Activated naive CD4-positive, alpha-beta T cell treated with anti-CD3 and anti-CD28 coated beads for 36 hours (primary cell): ENCODE measurements at places on chromosomes 5 and 9. TPM values are rescaled to one million over a fixed set of nuclear protein-coding genes. Genes with fewer than 3 reads are reported as not detected.

The ZFP37 gene
- total RNA-seq, result 1.5 TPM

The PAIP1 gene
- total RNA-seq, result 42.9 TPM

The PCAT7 gene
- not detected for total RNA-seq

The ZNF454 gene
- total RNA-seq, result not detected

The FOXD4L4 gene
- not detected for total RNA-seq

GRCh38 chr9:37914154-37914551 is 10.2 kb upstream of the SLC25A51 start:
- no peaks in the 10 kb centered on the region for H3K36me3 ChIP-seq
- H3K27me3 ChIP-seq, result no peaks in the 10 kb centered on the region
- no peak overlapping the region for H3K27ac ChIP-seq
- no peak overlapping the region for H3K4me3 ChIP-seq
- peaks cover 2% of the 10 kb centered on the region for H3K4me1 ChIP-seq

GRCh38 chr9:104091708-104092107 is 2.4 kb upstream of the SMC2 start:
- H3K4me3 ChIP-seq, result no peak overlapping the region
- H3K27me3 ChIP-seq, result no peaks in the 10 kb centered on the region
- peak; percentile 31 for DNase-seq
- peaks cover 33% of the 10 kb centered on the region for H3K4me1 ChIP-seq
- H3K27ac ChIP-seq, result no peak overlapping the region
- H3K36me3 ChIP-seq, result peaks cover 9% of the 10 kb centered on the region

DNA sequence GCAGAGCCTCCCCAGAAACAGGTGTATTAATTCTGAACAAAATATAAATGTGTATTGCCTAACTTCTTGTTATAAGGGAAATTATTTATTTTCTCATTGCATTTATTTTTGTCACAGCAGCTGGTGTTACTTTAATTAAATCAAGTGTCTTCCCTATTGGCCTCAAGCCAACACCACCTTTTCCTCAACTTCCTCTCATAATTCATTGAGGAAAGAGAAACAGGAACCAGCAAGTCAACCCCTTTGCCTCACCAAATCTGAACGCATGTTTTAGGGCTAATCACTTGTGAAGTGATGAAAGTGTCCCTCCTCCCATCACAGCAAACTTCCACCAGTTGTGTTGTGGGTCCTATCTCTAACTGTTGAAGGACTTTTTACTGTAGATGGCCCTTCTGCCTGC is 73.1 kb downstream of the DIRAS2 start:
- H3K36me3 ChIP-seq, result no peaks in the 10 kb centered on the region
- no peak overlapping the region for H3K27ac ChIP-seq
- no peaks in the 10 kb centered on the region for H3K4me1 ChIP-seq

DNA sequence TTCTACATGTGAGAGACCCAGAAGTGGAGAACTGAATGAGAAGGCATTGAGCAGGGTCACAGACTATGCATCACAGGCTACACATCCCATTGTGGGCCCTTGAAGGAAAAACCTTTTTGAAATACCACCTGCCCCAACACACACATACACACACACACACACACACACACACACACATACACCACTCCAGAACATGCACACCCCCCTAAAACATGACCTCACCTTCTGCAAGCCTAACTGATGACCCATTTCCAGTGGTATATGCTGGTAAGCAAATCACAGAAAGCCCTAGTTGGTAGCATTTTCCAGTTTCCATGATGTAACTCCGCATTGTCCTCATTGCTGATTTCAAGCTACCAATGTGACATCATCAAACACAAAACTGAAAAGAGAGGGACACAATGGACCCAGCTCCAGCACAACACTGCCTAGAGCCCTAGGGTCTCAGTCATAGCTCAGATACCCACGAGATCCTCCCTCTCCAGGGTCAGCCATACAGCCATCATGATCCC is 36.4 kb downstream of the THBS4 start:
- H3K27ac ChIP-seq, result no peak overlapping the region
- no peaks in the 10 kb centered on the region for H3K27me3 ChIP-seq
- H3K4me3 ChIP-seq, result no peak overlapping the region

DNA sequence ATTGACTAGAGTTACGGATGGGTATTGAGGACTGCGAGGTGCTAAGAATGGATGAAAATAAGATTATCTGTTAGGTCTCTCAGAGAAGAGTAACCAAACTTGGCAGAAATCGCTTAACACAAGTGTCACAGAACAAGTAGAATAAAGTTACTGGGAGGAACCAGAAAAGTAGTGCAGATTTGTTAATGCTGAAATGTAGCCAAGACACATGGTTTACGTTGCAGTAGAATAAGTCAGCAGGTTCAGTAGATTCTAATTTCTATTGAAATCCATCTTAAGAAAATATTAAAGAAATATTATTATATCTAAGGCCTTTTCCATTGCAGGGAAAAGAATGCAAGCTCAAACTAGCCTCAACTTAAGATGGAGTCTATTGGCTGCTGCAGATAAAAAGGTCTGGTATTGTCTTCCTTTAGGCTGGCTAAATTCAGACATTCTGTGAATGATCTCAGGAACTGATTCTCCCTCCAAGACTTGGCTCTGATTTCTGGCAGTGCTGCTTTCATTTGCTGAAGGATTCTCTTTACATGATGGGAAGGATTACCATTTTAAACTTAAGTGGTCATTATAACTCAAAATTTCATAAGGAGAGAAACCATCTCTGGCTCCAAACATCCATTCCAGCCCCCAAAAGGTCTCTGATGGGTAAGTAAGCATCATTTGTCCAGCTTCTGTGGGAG is 314.9 kb downstream of the MARCHF11 start:
- no peak for DNase-seq
- no peak overlapping the region for H3K4me3 ChIP-seq
- H3K36me3 ChIP-seq, result no peaks in the 10 kb centered on the region
- no peak overlapping the region for H3K27ac ChIP-seq
- no peaks in the 10 kb centered on the region for H3K27me3 ChIP-seq

DNA sequence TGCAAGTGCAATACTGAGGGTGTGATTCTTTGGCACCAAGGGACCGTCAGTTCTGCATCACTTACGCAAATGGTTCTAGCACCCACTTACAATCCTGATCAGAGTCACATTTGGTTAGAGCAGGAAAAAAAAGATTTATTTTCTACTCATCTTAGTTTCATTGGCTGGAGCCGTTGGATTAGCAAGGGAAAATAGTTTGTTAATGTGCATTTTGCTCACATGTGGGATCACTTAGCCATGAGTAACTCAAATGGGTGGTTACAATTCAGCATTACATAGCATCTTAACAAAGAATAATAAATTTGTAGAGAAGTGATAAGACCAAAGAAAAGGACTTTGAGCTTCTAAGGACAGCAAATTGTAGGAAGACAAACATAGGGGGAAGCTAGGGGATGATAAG is 216.9 kb downstream of the AUH start:
- no peak for DNase-seq
- H3K27ac ChIP-seq, result no peak overlapping the region
- peaks cover 5% of the 10 kb centered on the region for H3K36me3 ChIP-seq
- H3K27me3 ChIP-seq, result peaks cover 6% of the 10 kb centered on the region

DNA sequence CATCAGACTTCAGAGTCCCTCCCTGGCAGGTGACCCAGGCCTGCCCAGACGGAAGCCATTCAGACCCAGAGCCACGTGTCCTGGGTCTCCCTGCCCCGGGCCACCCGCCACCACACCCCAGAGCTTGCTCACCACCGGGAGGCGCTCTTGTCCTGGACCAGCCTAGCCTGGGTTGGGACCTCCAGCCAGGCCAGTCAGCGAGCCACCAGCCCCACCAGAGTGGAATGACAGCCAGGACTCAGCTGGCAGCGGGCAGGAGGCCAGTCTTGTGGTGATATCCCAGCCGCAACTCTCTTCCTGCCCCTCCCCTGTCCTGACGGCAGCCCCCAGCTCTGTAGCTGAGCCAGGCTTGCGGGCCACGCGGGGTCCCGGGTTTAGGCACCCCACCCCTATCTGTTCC is 1.7 kb upstream of the PTGDS start:
- H3K4me1 ChIP-seq, result peaks cover 14% of the 10 kb centered on the region
- no peak overlapping the region for H3K27ac ChIP-seq
- DNase-seq, result peak; percentile 45
- no peaks in the 10 kb centered on the region for H3K36me3 ChIP-seq

- H3K27ac ChIP-seq, result no peak overlapping the region
- DNase-seq, result no peak
- no peaks in the 10 kb centered on the region for H3K4me1 ChIP-seq
- no peak overlapping the region for H3K4me3 ChIP-seq
- H3K27me3 ChIP-seq, result no peaks in the 10 kb centered on the region
- peaks cover 17% of the 10 kb centered on the region for H3K36me3 ChIP-seq
Measured at GRCh38 chr9:122239722-122240121, 11.0 kb upstream of the LHX6 start.

DNA sequence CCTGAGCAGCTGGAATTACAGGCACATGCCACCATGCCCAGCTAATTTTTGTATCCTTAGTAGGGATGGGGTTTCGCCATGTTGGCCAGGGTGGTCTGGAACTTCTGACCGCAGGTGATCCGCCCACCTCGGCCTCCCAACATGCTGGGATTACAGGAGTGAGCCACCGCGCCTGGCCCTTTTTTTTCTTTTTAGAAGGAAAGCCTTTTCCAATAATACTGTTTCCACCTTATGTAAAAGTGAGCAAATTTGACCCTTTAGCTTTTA is 23.7 kb upstream of the F2R start:
- no peak overlapping the region for H3K4me3 ChIP-seq
- peaks cover 42% of the 10 kb centered on the region for H3K36me3 ChIP-seq
- peaks cover 15% of the 10 kb centered on the region for H3K4me1 ChIP-seq
- H3K27ac ChIP-seq, result no peak overlapping the region
- no peak for DNase-seq

DNA sequence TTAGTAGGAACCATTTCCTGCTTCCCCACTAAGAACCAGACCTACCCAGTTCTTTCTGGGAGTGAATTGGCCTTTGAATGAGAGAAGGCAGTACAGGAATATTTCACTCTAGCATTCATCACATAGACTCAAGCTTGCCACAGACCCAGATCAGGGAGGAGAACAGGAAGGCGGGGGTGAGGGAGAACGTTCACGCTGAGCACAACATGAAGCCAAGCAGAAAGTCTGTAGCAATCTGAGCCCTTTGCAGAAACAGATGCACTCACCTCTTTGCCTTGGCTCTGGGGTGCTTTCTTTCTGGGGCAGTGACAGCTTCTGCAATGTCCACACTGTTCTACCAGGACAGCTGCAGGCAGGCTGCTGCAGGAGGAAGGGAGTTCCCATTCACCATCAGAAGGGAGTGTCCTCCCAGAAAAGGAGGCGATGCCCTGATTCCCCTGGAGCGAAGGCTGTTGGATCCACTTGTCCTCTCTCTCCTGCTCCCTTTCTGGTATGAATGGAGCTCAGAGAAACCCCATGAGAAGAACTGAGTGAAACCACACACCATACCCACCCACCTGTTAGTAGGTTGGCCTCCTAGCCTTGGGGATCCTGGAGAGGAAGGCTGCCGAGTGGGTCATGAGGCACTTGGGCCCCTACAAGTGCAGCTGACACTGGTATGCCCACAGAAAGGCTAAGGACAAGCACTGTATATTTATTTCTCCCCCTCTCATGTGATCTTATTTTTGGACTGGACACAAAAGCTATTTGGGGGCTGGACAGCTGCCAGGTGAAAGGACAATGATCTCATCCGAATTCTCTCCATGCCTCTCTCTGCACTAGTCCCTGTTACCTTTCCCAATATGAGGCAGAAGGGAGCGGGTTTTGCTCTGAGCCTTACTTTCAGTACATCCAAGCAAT is 11.7 kb upstream of the FGF1 start:
- DNase-seq, result no peak
- H3K36me3 ChIP-seq, result no peaks in the 10 kb centered on the region
- no peak overlapping the region for H3K27ac ChIP-seq

DNA sequence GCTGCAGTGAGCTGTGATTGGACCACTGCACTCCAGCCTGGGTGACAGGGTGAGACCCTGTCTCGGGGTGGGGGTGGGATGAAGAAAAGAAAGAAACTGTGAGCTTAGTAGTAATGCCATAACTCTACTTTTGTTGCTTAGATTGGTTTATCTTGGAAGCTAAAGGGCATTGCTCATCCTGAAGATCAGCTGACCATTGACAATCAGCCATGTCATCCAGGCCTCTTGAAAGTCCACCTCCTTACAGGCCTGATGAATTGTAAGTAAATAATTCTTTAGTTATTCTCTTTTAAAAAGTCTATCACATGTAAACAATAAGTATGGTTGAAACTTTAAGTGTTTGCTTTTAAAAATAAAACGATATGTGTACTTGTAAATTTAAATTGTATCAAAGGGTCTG is 11.4 kb downstream of the OCLN start:
- no peak overlapping the region for H3K27ac ChIP-seq
- DNase-seq, result no peak

- no peak overlapping the region for H3K4me3 ChIP-seq
- no peak for DNase-seq
- no peaks in the 10 kb centered on the region for H3K27me3 ChIP-seq
- no peak overlapping the region for H3K27ac ChIP-seq
- H3K36me3 ChIP-seq, result no peaks in the 10 kb centered on the region
Measured at GRCh38 chr5:143416411-143416810, 12.9 kb upstream of the NR3C1 start.

- peaks cover 11% of the 10 kb centered on the region for H3K27me3 ChIP-seq
- no peak overlapping the region for H3K27ac ChIP-seq
- no peaks in the 10 kb centered on the region for H3K36me3 ChIP-seq
- H3K4me1 ChIP-seq, result no peaks in the 10 kb centered on the region
- no peak overlapping the region for H3K4me3 ChIP-seq
Measured at GRCh38 chr5:174903172-174903732, 178.9 kb downstream of the MSX2 start.

GRCh38 chr5:33423018-33423630 is 17.6 kb upstream of the TARS1 start:
- H3K27me3 ChIP-seq, result peaks cover 9% of the 10 kb centered on the region
- H3K27ac ChIP-seq, result no peak overlapping the region

- H3K4me1 ChIP-seq, result no peaks in the 10 kb centered on the region
- no peak for DNase-seq
- H3K27me3 ChIP-seq, result no peaks in the 10 kb centered on the region
- H3K4me3 ChIP-seq, result no peak overlapping the region
- no peak overlapping the region for H3K27ac ChIP-seq
- H3K36me3 ChIP-seq, result no peaks in the 10 kb centered on the region
Measured at GRCh38 chr5:26487553-26487952, 550.8 kb downstream of the CDH9 start.
